Breast epithelium (tissue), 4 donors: ENCODE measurements at places on chromosomes 2 and 18. TPM values are rescaled to one million over a fixed set of nuclear protein-coding genes. Genes with fewer than 3 reads are reported as not detected.

The SPDYA gene
- total RNA-seq = 1.8 TPM

DNA sequence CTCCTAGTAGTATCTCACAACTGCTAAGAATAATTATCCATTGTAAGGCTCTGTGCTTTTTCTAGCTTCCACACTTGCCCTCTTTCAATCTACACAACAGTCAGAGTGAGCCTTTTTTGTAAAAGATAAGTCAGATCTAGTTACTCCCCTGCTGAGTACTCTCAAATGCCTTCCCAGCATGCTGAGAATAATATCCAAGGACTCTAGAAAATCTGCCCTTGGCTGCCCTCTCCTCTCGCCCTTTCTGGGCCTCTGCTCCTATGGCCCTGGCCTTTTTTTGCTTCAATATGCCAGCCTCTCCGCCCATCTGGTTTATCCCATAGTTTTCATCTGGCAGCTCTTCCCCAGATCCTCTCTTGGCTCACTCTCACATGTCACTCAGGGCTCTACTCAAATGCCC, 455.9 kb upstream of the UBE2E3 start:
- no peak overlapping the region for H3K4me3 ChIP-seq
- H3K36me3 ChIP-seq = no peaks in the 10 kb centered on the region
- no peak overlapping the region for H3K27ac ChIP-seq
- no peak for DNase-seq
- H3K4me1 ChIP-seq = no peaks in the 10 kb centered on the region
- no peaks in the 10 kb centered on the region for H3K27me3 ChIP-seq

DNA sequence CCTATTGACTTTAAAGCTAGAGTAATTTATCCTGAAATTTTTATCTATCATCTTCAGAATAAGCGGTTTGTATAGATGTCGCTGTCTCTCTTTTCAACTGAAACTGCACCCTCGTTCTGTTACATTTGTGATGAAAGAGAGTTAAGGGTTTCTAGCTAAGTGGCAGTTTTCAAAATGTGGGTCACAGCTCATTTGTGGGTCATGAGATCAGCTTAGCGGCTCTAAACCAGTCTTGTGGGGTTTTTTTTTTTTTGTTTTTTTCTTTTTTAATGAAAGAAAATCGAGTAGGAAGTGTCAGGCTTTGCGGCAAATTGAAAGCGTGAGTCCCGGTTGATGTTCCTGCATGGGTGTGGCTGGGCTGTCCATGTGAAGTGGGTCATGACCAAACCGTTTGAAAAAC, 31.2 kb downstream of the SALL3 start:
- H3K36me3 ChIP-seq = no peaks in the 10 kb centered on the region
- H3K4me1 ChIP-seq = no peaks in the 10 kb centered on the region
- DNase-seq = no peak
- no peak overlapping the region for H3K27ac ChIP-seq

The TMEM127 gene
- 35.2 TPM for total RNA-seq

The RAX gene
- total RNA-seq = not detected

The TMEFF2 gene
- total RNA-seq = not detected
